ENCODE measurements at places on chromosomes 5 and 9. TPM values are rescaled to one million over a fixed set of nuclear protein-coding genes. Genes with fewer than 3 reads are reported as not detected.

The CDH10 gene
- total RNA-seq, result 0.10 TPM

The BHMT2 gene
- total RNA-seq, result not detected

The AGXT2 gene
- not detected for total RNA-seq

The CYSRT1 gene
- total RNA-seq, result 3.6 TPM

The LCN15 gene
- total RNA-seq, result not detected

The HTR4 gene
- not detected for total RNA-seq

The PRSS3 gene
- 18.7 TPM for total RNA-seq

The FGF10 gene
- not detected for total RNA-seq

The SELENOP gene
- total RNA-seq, result 0.49 TPM

The UNC13B gene
- 8.6 TPM for total RNA-seq

The LPAR1 gene
- 17.9 TPM for total RNA-seq

The CDH6 gene
- 0.22 TPM for total RNA-seq

The CARTPT gene
- total RNA-seq, result not detected

The MYMK gene
- not detected for total RNA-seq

The DCTN3 gene
- 110 TPM for total RNA-seq

The NUTM2F gene
- total RNA-seq, result not detected

The ANKHD1 gene
- 52.8 TPM for total RNA-seq

The SLC25A2 gene
- not detected for total RNA-seq

The KCNIP1 gene
- total RNA-seq, result not detected

The ZDHHC11 gene
- total RNA-seq, result 15.9 TPM

The COL27A1 gene
- 10.2 TPM for total RNA-seq

The AJM1 gene
- total RNA-seq, result 4.7 TPM

The MARVELD2 gene
- total RNA-seq, result 3.2 TPM

The TPD52L3 gene
- not detected for total RNA-seq

The SECISBP2 gene
- total RNA-seq, result 19.8 TPM

The SPINK7 gene
- total RNA-seq, result not detected

The KIAA0825 gene
- 0.50 TPM for total RNA-seq

The ACTBL2 gene
- total RNA-seq, result not detected

The EGR1 gene
- total RNA-seq, result 10.9 TPM

Measured in A549 treated with GW870086 at 1 μM for 4 hours (cell line).